Omental fat pad (tissue), 4 donors: ENCODE measurements at places on chromosomes 2 and 18.

DNA sequence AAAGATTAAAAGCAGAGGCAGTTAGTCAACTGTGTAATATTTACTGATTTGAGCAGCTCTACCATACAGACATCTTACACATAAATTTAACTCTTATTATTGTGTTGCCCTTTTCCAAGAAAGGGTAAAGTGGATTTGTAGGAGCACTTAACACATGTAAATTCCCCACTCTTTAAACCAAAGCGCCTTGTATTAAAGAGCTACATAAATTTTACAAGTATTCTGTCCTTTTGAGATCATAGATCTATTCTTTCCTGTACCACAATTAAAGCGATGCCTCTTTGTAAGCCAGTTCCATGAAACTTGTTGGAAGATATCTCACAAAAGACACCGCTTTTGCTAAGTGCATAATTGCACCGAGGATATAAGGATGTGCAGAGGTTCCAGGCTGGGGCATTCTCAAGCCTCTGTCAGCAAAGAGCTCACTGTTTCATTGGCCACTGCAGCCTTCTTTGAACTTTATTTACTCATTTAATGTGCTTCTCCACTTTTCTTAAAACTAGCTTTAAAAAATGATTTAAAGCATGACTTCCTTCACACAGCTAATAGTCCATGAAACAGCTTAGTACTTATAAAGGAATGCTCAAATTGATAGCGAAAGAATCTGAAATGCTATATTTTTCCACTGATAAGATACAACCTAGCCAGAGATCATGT is 520.0 kb upstream of the TCF4 start:
- DNase-seq, result no peak

GRCh38 chr2:106189764-106190468 is 4.2 kb downstream of the UXS1 start:
- DNase-seq, result no peak

GRCh38 chr18:35227254-35227653 is 13.6 kb upstream of the ZNF397 start:
- DNase-seq, result no peak

DNA sequence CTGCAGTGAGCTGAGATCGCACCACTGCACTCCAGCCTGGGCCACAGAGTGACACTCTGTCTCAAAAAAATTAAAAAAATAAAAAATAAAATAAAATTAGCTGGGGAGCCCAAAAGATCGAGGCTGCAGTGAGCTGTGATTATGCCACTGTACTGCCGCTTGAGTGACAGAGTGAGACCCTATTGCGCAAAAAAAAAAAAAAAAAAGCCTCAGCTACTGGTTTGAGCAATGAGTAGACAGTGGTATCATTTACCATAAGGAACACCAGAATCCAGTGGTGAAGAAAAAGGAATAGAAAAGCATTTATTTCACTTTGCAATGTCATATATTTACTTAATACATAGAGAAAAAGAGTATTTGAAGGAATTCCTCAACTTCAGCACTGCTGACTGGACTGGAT is 3.0 kb downstream of the SAP130 start:
- no peak for DNase-seq

DNA sequence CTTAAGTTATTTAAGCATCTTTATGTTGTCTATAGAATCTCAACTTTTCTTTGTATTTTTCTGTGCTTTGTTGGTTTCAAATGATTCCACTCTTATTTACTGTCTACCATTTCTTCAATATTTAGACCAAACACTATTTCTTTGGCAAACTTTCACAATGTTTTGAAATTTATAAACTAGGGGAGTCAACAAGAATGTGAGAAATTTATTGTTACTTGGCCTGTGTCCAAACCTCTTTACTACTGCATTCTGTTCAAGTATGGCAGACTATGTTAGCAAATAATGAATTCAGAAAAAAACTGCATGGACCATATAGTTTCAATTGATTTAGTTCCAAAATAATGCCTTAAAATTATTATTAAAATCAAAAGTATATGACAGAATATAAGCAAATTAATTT is 470.2 kb downstream of the FBXO15 start:
- DNase-seq, result no peak

DNA sequence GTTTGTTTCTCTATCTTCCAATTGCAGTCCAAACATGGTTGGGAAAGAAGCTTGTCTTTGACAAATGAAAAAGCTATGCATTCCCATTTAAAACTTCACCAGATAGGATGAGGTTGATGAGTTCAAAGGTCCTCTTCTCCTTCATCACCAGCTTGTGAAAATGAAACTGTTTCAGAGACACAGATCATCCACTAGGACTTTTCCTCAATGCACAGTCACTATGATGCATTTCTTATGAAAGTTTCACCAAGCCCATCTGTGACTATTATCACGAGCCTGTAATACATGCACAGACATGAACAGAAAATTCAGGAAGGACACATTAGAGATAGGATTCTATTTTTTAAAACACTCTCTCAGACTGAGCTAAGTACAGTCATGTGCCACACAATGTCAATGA is 644.4 kb downstream of the PLCL1 start:
- DNase-seq, result no peak

DNA sequence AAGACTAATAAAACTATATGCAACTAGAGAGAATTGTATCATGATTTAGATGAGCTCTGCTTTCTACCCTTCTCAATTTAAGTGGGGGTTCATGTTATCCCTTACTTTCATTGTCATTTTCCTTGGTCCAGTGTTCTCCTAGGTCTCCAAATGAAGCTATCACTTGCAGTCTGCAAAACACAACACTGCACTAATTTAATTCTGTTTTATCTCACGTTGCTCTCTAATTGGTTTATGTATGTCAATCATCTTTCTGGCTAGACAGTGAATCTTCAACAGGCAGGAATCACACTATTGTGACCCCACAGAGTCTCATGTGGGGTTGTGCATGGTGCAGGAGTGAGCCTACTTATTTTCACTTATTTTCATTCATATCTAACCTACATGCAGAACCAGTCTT is 348.3 kb upstream of the SYT4 start:
- no peak for DNase-seq

DNA sequence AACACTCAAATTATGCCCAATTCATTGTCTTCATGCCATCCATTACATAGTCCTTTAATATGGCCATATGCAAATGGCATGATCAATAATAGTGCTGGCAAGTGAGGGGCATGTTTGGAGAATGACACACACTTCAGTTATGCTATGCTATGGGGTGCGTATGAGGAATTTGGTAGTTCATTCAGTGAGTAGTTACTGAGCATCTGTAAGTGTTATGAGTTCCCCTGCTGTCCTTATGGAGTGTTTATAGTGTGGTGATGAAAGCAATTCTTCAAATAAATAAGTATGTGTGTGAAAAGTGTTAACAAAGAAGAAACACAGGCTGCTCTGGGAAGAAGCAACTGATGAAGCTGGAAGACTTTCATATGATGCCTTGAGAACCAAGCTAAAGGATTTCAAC is 383.7 kb upstream of the SLC14A2 start:
- no peak for DNase-seq

DNA sequence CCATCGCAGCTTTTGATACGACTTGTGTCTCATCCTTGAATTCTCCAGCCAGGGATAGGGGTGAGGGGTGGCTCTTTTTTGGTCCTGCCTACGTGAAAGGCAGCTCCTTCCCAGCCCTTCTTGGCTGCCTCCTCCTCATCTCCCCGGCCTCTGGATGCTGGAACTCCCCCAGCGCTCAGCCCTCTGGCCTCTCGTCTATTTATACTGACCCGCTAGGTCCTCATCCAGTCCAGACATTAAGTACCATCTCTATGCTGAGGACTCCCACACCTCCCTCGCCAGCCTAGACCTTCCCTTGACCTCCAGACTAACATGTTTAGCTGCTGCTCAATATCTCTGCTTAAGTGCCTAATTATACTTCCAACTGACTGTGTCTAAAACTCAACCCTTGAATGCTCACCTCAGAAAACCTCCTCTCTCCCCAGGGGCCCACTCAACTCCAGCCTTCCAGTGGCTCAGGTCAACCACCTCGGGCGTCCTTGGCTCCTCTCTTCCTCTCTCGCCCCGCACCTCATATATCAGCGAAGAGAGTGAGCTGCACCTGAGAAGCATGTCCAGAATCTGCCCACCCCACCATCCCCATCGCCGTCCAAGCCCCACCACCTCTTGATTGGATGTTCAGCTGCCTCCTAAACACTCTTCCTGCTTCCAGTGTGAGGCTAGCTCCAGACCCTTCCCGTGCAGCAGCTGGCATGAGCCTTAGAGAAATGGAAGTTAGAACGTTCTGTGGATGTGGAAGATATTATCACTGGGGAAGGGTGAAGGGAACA is 34.8 kb downstream of the TOGARAM2 start:
- no peak for DNase-seq

DNA sequence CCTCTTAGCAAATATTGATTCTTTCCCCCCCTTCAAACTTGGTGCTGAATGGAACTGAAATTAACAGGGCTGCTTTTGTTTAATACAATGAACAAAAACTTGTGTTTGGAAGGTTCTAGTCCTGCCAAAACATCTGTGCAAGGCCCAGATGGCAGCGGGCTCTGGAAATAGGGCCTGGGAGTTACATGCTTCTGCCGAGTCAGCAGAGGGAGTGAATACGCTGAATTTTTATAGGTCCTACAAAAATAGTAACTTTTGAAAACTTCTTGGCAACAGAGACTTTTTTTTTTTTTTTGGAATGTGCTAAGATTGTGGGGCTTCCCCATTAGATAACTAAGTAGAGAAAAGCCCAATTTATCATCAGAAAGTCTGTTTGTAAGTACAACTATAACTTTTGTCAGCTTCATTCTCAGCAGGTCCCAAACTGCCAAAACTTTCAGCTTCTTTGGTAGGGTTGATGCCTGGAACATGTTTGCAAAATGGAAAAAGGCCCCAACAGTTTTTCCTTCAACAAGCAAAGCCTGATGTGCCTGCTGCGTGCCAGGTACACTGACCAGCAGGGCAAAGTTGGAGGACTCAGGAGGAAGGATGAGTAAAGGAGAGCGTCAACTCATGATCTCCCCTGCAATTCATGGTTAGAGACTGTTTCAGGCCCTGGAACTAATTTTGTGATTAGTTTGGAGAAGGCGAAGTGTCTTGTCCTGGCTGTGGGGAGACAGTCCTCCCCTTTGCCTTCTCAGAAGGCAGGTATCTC is 45.1 kb upstream of the HDAC4 start:
- DNase-seq, result no peak

DNA sequence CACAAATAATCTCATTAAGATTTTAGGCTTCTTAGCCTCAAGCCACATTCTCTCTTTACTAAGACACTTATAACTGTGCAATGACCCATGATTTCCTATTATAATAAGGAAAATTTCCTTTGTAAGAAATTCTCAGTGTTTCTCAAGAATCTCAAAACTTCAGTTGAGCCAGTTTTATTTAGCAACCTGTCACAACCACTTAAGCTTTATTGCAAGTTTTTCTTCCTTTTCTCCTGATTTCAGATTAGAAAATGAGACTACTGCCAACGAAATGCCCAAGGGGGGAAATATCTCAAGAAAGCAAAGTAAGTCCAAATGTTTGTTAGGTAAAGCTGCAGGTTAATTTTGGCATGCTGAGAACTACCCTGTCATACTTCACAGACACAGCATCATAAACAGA is 178.5 kb downstream of the THADA start:
- no peak for DNase-seq

GRCh38 chr2:74735009-74735408 is 81.0 kb downstream of the SEMA4F start:
- no peak for DNase-seq

DNA sequence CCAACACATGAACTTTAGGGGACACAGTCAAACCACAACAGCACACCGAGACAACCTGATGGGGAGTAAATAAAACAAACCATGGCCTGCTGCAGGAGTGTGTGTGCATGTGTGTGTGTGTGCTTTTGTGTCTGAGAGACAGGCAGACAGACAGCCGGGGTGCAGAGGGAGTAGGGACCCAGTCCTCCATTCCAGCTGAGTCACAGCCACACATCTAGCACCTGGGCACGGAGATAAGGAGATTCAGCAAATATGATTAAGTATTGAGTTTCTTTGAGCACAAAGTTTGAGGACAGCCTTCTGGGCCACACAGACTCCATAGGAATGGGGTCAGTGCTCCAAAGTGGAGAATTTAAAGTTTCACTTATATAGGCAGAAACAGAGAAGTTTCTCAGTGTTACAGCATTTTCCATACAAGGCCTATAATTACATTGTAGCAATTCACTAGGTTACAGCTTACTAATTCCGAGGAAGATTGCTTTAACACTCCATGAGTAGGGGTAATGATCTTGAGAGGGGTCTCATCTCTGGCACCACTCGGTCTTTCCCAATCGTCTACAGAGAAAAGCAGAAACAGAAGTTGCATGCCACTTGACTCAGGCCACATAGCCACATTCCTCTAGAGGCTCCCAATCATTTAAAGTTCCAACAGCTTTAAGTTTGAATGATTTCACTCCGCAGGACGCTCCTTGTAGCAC is 30.8 kb upstream of the PRLH start:
- no peak for DNase-seq

DNA sequence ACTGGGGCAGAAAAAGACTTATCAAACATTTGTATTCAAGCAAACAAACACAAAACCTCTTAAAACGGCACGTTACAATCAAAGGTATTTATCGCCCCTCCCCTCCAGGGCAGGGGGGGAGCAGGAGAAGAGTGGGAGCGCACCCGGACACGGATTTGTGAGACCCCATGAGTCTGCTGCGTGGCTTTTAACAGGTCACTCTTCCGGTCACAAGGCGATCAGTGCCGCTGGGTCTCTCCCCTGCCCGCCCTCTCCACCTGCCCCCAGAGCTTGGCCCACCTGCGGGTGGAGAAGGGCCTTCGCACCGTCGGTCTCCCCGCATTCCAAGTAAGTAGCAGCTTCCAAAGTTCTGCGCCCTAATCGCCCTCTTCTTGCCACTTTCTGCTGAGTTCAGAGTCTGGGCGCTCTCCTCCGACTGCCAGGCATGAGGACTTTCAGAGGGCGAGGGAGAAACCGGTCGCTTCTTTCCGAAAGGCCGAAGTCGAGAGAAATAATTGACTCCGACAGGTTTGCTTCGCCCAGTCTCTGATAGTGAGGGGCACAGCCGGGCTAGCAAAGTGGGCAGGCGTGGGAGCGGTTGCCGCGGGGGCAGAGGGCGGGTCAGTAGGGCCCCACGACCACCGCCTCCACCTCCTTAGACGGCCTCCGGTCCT is 800 bp downstream of the RPRM start:
- no peak for DNase-seq

DNA sequence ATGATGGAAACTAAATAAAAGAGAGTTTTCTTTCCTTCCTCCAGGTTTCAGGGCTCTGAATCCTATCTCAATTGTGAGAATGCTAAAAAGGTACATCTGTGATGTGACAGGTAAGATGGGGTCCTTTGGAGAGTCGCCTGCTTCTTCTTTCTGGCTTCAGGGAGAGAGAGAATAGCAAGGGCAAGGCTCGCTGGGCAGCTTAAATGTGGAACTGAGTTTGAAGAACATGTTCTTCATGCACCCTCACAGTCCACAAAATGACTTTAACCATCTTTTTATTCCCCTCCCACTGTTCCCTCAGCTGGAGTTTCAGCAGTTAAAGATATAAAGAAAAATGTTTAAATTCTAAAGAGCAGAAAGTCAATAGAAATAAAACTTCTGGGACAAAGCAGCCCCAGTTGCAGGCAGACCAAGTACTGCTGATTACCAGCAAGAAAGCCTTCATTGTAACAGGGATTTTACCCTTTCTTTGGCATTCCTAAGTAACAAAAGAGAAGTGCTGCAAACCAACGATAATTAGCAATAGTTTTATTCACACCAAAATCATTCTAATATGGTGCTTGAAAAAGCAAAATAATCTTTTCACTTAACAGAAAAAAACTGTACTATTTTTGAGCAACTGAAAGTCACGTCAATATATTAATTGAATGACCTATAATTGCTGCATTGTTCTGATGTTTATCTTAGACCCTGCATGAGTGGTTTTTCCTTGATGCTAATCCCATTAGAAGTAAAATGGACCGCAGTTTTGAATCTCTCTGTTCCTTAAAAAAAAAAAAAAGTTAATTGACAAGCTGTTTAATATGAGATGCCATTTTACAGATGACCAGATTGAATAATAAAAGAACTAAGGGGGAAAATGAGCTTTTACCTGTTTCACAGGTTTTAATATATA is 61.5 kb downstream of the LRP2 start:
- no peak for DNase-seq
